GM13977 (cell line): ENCODE measurements at places on chromosomes 6 and 20.
A peak's percentile ranks its signal among the peaks of the same experiment; 100 is the strongest.

DNA sequence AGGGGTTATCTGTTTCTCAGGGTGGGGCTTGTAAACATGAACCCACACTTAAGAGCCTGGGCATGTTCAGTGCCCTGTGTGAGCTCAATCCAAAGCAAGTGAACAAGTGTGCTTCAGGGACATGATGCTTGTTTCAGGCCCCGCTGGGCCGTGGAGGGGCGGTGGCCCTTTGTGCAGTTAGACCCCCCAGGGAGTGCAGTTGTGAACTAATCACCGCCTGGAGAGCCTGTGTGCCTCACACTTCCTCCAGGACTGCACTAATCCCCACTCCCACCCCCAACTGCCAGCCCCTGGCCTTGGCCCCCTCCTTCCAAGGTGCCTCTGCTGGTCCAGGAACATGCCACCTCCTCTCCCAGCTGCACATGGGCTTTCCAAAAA is 58.1 kb downstream of the RREB1 start:
- DNase-seq, result no peak

DNA sequence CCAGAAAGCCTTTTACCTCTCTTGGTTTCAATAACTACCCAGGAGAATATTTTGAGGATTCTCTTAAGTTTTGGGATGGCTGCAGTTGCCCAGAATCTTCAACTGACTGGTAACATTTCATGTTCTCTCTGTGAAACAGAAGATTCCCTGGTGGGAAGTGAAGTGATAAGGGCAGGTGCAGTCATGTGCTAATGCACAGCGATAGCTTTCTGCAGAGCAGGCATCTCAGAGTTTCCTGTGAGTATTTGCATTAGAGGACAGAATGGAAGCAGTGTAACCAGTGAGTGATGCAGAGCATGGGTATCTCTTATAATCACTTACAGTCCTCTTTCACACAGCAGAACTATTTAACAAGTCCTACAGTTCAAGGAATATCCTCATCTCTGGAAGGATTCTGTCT is 76.1 kb downstream of the HCRTR2 start:
- DNase-seq, result no peak

- DNase-seq, result no peak
Measured at GRCh38 chr20:17572034-17572638, 2.3 kb downstream of the DSTN start.

DNA sequence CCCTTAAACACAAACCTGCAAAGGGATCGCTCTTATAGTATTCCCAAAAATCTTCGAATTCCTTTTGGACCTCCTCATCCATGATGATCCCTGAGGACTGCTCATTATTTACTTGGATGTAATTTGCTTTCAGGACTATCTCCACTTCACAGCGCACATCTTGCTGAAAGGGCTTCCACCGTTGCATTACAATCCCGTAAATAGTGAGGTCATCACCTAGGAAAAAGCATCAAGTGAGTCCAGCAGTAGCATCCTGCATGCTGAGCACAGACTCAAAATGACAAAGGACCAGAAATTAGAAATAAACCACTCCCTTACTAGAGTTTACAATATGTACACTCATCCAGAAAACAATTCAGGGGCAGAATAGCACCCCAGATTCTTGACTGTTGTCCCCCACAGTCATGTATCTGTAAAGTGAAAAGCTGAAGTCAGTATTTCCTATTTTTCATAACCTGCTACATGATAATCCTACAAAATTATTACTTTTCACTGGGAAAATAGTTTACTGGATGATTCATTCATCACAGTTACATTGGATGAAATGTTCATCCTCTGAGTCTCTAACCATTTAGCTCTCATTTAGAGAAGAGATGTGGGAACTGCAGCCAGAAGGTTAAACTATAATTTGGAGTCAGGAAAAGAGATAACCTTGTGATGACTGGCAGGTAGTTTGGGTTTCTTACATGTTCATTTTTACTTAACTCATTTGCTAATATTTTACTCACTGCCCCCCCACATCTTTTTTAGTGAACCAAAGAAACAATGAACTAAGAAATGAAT is 17.2 kb downstream of the MCM9 start:
- no peak for DNase-seq

GRCh38 chr6:136763716-136764516 is 28.4 kb downstream of the MAP3K5 start:
- no peak for DNase-seq

- DNase-seq, result peak; percentile 45
Measured at GRCh38 chr6:35415065-35415891, 36.9 kb upstream of the FANCE start.

GRCh38 chr6:53741034-53741823 is 53.6 kb upstream of the LRRC1 start:
- DNase-seq, result no peak

DNA sequence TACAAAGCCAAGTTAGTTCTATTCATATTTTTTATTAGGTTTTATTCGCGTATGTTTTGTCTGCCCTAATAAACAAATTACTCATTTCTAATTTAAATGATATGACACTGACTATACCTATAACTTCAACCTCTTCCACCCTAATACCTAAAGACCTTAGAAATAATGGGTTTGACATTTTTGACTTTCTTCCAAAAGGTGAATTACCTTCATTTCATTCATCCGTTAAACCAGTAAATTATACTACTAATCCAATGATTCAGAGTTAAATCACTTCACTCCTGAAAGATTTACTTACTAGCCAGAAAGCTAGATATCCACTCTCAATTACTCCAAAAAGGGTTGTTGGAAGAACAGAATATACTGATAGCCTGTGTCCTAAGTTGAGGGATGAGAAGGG is 5.2 kb downstream of the MRPS10 start:
- no peak for DNase-seq

- no peak for DNase-seq
Measured at GRCh38 chr6:141437011-141437410, 695.7 kb upstream of the GJE1 start.

DNA sequence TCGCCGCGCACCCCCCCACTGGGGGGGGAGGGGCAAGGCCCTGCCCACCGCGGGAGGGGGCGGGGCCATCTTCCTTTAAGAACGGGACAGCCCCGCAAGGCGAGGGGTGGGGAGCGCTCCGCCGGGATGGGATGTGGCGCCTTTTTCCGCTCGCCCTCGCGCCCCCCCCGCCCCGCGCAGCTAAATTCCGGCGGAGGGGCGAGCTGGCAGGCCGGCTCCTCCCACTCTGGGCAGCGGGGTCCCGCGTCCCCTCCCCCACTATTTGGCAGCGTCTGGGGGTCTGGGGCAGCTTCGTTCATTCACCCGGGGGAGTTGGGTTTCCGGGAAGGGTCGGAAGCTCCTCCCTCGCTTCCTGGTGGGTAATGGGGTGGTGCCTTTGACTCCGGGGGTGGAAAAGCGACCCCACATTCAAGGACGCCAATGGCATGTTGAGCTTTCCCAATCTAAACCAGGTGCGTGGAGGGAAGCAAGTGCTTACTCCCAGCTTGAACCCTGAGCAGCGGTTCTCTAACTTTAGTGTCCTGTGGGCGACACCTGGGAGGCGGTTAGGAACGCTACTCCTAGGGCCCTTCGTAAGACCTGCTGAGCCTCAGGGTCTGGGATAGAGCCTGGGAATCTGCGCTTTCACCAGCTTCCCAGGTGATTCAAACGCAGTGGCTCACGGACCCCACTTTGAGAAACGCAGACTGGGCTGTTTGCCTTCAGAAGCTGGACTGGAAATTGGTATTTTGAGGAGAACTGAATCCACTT is 927 bp downstream of the ASXL1 start:
- peak; percentile 79 for DNase-seq

DNA sequence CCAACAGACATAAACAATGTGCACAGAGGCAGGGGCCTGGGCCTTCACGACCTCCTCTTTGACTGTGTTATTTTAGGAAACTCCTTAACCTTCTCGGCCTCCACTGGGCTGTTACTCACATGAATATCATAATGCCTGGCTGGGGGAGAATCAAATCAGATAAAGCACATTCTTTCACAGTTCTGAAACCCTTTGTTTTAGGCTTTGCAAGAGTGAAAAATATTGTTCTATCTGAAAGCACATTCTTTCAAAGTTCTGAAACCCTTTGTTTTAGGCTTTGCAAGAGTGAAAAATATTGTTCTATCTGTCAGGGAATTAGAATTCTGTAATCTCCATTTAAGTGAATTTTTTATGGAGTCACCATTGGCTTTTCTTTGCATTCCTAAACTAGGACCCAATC is 50.7 kb upstream of the SYNDIG1 start:
- DNase-seq, result no peak

- no peak for DNase-seq
Measured at GRCh38 chr6:35468980-35469750, 964 bp downstream of the RPL10A start.

DNA sequence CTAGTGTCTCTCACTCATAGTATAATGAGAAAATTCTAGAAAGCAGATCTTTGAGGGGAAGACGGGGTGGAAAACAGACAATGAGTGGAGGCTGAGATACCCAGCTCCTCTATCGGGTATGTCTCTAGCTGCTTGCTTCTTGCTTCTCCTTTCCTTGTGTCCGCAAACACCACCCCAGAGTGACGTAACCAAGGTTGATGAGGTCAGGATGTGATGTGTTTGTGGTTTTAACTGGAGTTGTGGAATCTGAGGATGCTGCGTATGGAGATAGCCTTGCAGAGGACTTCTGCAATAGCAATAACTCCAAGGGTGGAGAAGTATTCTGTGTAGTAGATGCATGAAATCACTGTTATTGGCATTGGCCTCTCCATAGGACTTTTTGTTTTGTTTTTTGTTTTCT is 132.7 kb upstream of the IFNGR1 start:
- DNase-seq, result no peak

- DNase-seq, result peak; percentile 39
Measured at GRCh38 chr20:51801823-51802123, 548 bp downstream of the SALL4 start.

DNA sequence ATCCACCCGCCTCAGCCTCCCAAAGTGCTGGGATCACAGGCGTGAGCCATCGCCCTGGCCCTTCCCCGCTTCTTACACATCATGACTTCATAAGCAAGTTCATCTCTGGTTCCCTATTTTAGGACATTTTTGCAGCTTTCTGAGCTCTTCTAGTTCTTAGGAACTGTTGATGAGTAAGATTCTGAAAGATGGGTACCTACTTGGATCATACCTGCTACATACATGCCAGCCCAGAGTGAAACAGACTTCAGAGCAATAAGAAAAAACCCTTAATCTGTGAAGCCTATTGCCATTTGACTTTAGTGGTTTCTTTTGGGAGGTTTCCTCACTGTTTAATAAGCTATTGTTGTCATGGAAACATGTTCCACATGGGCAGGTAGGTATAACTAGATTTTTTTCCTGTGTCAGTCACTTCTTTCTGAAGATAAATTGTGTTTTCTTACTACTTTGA is 27.9 kb upstream of the TMEM217 start:
- DNase-seq, result peak; percentile 42

DNA sequence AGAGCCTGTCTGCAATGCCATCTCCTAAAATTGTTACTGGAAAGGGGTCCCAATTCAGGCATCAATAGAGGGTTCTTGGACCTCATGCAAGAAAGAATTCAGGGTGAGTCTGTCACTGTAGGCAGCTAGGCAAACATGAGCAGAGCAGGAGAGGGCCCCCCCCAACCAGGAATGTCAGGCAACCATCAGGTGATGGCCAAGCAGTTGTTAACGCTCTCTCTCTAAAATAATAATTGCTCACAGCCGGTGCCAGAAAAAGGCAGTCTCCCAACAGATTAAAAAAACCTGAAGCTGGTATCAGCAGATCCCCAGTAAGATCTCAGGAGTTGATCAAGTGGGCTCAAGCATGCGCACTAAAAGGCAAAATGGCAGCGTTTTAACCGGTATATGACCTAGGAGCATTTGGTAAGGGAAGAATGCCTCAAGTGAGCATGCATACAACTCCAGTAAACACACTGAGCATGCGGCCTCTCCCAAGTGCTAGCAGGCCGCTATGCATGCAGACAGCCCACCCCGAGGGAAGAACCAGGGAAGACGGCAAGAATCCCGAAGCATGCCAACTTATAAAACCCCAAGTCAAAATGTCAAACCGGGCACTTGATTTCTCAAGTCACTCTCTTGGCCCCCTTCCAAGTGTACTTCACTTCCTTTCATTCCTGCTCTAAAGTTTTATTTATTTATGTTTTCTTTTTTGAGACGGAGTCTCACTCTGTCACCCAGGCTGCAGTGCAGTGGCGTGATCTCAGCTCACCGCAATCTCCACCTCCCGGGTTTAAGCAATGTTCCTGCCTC is 44.0 kb upstream of the RNGTT start:
- DNase-seq, result no peak

DNA sequence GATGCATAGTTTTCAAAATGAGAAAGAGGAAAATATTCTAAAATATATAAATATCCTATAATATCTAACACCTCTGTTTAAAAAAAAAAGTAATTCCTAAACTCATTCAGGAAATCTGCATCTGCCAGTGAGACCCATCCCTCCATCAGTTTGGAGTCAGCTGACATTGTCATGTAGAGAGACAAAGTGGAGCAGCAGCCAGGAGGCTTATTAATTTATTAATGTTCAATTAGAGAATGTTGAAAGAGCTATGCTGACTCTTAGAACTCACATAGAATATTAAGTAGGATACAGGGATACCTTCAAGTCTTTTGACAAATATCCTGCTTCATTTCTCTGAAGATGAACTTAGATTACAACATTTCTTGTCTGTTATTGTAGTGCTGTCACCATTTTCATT is 12.8 kb upstream of the PERP start:
- DNase-seq, result no peak

DNA sequence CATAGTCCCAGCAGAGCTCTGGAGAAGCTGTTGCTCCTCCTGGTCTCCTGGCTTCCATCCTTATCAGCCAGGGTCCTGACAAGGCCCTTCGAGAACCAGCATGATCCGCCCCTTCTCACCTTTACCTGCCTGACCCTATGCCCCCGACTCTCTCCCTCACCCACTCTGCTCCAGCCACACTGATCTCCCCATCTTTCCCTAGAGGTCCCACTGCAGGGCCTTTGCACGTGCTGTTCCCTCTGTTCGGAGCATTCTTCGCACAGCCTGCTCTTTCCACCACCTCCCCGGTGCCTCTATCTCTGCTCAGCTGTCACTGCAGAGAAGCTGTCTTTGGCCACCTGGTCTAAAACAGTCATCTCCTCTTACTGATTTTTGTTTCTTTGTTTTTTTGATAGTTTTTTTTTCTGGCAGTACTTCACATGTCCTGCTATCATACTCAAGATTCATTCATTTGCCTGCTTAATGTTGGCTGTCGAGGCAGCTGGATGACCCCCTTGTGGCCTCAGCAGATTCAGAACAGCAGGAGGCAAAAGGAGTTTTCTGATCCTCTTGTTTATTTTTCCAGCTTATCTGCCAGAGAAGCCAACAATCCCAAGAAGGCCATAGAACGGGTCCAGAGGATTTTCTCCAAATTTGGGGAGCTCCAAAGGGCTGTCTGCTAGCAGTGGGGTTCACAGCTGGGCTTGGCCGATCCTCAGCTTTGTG is 1.6 kb upstream of the PTGIS start:
- no peak for DNase-seq

DNA sequence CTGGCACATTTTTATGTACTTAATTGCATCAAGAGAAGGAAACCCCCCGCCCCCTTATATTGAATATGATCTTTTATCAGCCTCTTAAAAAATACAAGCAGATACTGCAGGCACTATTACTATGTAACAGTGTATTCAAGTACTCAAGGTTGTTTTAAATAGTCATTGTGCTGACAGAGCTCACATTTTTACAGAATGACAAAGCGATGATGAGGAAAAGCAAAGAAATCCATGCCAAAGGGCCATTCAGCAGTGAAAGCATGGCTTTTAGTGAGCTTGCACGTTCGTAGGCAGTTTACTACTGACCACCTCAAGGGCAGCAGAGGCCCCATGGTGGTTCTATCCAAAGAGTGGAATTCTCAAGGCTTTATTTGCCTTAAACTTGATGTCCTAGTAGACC is 146.8 kb downstream of the RPS12 start:
- DNase-seq, result no peak

- DNase-seq, result no peak
Measured at GRCh38 chr6:114556846-114557488, 214.1 kb upstream of the HS3ST5 start.
